ENCODE measurements at places on chromosomes 6 and 20.

DNA sequence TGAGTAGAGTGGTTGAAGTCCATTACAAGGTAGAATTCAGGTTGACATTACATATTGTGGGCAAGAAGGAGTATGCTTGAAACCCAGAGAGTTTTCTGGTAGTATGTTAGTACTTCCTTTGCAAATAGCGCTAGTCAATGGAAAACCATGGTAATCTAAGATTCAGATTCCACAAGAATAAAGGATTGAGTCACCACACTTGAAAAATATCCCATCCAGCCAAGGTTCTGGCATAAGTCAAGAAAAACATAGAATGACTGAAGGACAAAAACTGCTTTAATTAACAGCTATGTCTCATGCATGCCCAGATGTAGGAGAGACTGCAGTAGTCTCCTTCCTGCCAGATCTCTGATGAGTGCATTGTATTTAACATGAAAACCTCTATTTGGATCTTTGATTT is 469.8 kb downstream of the BMP2 start:
- no peak for DNase-seq

GRCh38 chr6:90226257-90226656 is 70.4 kb downstream of the BACH2 start:
- DNase-seq, result no peak

GRCh38 chr6:32460528-32460927 is 20.8 kb downstream of the HLA-DRA start:
- no peak for DNase-seq

DNA sequence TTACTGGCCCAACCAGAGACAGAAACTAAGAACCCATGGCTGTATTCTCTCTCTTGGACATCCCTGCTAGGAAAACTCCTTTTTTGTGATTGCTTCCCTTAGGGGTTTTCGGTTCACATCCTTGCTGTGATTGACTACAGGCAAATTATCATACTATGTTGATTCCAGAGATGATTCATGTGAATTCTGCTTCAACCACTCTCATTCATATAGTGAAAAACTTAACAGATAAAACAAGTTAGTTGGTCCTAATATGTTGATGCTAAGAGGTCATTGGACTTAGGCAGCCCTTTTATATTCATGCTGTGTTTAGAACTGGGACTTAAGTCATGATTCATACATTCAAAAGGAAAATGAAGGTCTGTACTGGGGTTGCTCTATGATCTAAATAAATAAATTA is 76.9 kb upstream of the CCN2 start:
- DNase-seq, result no peak

DNA sequence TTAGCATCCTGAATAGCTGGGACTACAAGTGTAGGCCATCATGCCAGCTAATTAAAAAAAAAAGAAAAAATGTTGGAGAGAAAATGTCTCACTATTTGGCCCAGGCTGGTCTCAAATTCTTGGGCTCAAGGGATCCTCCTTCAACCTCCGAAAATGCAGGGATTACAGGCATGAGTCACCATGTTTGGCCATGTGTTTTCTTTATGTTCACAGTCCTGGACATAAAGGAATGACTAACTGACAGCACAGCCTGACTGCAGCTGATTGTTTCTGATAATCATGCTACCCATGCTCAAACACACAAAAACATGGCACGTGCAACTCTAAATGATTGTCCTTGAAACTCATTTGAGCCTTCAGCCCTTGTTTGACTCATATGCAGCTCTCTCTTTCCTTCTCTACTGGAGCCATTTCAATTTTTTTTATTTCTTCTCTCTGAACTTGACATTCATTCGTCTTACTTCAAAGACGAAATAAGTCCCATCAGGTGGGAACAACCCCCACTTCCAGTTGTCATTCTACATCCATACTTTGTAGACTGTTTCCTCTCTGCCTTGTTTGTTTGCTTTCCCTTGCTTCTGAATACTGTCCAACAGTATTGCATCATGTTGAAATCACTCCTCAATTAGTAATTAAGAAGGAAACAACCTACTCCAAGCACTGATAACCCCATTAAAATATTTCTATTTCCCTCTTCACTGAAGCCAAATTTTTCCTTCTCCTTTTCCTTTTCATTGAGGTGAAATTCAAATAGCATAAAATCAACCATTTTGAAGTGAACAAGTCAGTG is 413.0 kb downstream of the BMP2 start:
- no peak for DNase-seq

- DNase-seq, result no peak
Measured at GRCh38 chr20:53847139-53847836, 223.1 kb downstream of the BCAS1 start.

DNA sequence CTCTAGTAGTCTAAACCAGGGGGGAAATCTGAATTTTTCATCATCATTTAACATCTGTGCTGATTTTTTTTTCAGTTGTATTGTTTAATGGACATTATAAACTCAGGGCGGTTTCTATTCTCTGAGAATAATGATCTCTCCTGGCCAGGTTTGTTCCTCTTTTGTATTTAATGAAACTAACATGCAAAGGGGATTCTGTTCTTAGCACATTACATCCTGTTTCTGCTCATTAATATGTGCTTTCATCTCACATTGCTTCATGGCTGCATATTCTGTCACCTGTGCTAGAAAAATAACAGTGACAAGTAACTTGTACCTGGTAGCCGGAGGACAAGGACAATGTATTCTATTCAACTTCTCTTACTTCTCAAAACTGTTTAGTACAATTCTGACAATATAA is 806 bp downstream of the HLA-DOB start:
- no peak for DNase-seq

DNA sequence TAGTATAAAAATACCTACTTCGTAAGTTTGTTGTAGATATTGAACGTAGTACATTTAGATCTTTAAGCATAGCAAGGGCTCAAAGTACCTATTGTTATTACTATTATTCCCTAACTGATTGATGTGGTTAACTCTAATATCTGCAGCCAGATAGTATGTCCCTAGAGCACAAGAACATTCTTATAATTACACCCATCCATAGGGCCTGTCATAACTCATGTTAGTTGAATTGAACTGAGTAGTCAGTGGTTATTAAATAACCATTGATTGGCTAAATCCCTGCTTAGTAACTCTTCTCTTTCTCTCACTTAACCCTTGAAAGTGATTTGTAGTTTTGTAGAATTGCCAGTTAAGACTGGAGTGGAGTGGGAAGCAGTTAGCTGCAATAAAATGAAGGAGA is 207.5 kb upstream of the HS3ST5 start:
- no peak for DNase-seq

DNA sequence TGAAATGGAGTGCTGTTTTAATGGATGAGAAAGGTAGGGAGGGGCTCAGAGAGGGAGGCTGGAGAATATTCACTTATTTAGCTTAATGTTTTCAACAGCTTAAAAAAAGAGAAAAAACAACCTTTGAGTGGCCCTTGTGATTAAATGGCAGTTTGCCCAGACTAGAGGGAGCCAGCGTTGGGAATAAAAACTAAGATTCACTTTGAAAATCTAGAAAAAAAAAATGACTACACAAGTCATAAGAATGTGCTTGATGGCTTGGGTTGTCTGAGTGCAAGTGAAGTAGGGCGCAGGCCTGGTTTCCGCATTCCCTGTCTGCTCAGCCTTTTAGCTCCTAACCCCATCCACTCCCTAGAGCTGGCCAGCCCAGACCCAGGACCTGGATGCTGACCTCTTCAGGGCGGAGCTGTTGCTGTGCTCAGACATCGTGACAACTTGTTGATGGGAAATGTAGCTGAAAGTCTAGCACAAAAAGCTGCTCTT is 28.9 kb downstream of the UTRN start:
- DNase-seq, result no peak
